Fibroblast of skin of right biceps (primary cell): ENCODE measurements at places on chromosomes 12 and 14.

- DNase-seq, result no peak
Observed at GRCh38 chr12:19312637-19313036, 126.7 kb upstream of the AEBP2 start.

GRCh38 chr14:87492561-87492960, 500.4 kb downstream of the GALC start:
- no peak for DNase-seq

DNA sequence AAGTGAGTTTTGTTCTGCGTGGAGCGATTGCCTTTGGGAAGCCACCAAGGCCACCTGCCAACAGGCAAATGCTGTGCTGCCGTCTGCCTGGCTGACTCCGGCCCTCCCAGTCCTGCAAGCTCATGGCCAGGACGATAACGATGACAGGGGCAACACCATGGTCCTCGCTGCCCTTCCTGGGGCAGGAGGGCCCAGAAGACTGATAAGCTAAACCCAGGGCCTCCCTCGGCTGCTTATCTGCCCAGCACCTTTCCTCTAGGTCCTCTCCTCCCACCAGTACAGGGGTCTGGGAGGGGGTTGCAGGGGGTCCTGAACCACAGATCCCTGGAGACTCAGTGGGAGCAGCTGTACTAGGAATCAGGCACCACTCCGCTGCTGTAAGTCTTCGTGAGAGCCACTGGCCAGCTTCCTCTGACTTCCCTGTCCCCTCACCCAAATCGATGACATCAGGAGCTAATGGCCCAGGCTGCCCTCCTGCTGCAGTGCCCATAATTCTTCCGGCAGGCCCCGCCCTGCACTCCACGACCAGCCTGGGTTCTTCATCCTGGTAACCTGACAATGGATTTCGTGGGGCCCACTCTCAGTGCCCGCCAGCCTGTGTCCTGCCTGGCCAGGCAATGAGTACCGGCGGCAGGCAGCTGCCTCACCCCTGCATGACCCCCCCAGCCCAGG, 5.1 kb downstream of the ANKRD9 start:
- DNase-seq, result no peak

- DNase-seq, result peak; percentile 30
Observed at GRCh38 chr12:130872179-130873096, 572 bp downstream of the RAN start.

GRCh38 chr12:47949441-47950341, 13.7 kb upstream of the TMEM106C start:
- DNase-seq, result peak; percentile 76

- no peak for DNase-seq
Observed at GRCh38 chr12:13275241-13276085, 78.9 kb downstream of the EMP1 start.

DNA sequence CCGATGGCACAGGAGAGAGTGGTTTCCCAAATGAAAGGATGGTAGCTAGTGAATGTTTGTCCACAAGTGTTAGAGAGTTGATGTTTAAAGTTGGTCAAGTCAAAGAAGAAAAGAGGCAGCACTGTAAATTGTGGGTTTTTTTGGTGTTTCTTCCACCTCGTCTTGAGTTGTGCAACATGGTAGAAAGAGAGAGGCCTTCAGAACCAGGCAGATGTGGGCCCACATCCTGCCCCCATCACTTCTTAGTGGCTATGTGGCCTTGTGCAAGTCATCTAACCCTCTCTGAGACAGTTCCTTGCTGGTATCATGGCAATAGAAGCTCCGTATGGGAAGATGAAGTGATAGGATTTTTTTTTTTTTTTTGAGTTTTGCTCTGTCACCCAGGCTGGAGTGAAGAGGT, 60.8 kb downstream of the NDUFA12 start:
- DNase-seq, result no peak

DNA sequence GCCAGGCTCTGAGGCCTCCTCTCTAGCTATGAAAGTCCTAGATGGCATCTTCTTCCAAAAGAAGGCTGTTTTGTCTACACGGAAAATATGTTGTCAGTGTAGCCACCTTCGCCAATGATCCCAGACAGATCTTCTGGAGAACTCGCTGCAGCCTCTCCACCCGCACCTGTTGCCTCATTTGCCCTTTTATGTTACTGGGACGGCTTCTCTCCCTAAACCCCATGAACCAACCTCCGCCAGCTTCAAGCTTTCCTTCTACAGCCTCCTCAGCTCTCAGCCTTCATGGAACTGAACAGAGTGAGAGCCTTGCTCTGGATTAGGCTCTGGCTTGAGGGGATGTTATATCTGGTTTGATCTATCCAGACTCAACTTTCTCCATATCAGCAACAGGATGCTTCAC, 10.8 kb downstream of the P2RX2 start:
- no peak for DNase-seq

GRCh38 chr14:64520699-64521098, 16.1 kb downstream of the ZBTB1 start:
- no peak for DNase-seq

DNA sequence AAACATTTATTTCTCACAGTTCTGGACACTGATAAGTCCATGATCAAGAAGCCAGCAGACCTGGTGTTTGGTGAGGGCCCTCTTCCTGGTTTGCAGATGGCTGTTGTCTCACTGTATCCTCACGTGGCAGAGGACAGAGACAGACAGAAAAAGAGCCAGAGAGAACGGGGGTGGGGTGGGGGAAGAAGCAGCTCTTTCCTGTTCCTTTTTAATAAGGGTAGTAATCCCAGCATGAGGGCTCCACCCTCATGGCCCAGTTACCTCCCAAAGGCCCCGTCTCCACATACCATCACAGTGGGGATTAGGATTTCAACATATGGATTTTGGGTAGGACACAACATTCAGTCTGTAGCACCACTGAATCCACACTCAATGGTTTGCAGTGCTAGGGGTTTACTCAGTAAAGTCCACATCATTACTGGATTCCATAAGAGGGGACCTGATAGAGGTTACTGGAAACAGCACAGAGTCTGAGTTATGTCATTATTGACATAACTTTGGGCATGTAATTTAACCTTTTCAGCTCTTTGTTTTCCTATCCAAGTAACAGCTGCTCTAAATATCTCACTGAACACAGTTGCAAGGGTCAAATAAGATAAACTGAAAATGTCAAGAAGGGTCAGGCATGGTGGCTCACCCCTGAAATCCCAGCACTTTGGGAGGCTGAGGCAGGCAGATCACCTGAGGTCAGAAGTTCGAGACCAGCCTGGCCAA, 53.2 kb downstream of the RPAP3 start:
- DNase-seq, result peak; percentile 3

GRCh38 chr12:5476356-5476755, 44.4 kb downstream of the NTF3 start:
- DNase-seq, result no peak

- no peak for DNase-seq
Observed at GRCh38 chr14:57018065-57018464, 207.8 kb upstream of the OTX2 start.

DNA sequence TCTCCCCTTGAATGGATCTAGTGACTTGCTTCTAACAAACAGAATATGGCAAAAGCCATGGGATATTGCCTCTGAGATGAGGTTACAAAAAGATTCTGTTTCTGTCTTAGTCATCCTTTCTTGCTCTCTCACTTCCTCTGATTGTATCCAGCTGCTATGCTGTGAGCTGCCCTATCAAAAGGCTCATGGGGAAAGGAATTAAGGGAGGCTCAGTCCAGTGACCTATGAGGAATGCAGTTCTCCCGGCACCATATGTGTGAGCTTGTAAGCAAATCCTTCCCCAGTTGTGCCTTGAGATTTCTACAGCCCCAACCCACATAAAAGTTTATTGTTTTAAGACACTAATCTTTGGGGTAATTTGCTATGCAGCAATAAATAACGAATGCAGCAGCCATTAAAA, 183.1 kb downstream of the KLHL28 start:
- peak; percentile 65 for DNase-seq

DNA sequence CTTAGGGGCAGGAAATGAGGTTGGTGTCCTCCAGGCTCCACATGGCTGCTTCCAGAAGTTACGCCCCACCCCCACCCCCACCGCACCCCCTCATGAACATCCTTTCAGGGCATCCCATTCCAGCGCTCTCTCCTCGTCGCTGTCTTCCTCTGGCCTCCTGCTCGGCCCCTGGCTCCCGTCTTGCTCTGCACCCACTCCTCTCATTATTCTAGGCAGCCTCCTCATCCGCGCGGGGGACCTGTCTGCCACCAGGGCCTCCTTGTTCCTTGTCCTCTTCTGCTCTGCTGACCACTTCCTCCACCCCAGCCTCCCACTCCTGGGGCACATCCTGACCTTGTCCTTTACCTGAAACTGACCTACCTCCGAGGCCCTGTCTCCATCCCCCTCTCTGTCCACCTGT, 29.8 kb upstream of the PLEKHG6 start:
- no peak for DNase-seq

GRCh38 chr14:87996291-87996592, 3.3 kb upstream of the GALC start:
- peak; percentile 11 for DNase-seq

GRCh38 chr14:66115740-66116502, 370.2 kb upstream of the CCDC196 start:
- no peak for DNase-seq

DNA sequence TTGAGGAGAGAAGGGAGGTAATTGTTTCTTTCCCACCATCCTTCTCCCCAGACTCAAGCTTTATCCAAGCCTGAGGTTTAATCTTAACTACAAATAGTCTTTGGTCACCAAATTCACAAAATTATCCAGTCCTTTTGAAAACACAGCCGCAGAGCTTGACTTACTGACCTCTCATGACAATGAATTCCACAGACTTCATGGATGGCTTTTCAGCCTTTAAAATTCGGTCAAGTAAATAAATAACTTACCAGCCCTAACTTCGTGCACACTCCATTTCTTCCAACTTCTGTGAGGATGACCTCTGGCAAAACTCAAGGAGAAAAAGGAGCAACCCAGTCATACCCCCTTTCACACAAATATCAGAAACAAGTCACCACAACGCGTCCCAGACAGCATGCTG, 137.0 kb upstream of the CDKN3 start:
- DNase-seq, result no peak

- peak; percentile 89 for DNase-seq
Observed at GRCh38 chr14:85531587-85532373, 1.8 kb downstream of the FLRT2 start.

GRCh38 chr12:82876075-82876474, 189.4 kb downstream of the TMTC2 start:
- DNase-seq, result no peak

DNA sequence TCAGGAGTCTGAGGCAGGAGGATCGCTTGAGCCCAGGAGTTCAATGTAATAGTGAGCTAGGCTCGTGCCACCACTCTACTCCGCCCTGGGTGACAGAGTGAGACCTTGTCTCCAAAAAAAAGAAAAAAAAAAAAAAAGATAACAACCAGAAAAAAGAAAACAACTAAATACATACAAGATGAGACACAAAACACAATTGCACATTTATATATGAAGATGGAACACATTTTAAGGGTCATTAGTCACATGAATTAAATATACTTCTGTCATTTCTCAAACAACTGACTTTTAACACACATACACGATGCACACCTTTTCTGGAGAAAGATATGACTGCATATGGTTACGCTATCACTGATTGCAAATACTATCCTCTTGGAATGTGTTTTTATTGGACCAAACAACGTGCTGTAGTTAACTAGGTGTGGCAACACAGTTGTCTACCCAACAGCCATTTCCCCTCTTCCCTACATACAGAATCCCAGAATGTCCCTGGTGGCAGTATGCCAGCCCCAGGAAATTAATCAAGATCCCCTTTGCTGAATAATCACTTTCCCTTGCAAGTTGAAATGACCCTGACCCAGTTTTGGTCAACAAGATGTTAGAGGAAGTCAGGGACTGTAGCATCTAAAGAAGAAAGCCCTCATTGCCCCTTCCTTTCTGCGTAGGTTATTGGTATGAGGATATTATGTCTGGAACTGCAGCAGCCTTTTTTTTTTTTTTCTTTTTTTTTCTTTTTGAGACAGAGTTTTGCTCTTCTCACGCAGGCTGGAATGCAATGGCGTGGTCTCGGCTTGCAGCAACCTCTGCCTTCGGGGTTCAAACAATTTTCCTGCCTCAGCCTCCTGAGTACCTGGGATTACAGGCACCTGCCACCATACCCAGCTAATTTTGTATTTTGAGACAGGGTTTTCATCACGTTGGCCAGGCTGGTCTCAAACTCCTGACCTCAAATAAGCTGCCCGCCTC, 5.6 kb upstream of the MYL6B start:
- no peak for DNase-seq

DNA sequence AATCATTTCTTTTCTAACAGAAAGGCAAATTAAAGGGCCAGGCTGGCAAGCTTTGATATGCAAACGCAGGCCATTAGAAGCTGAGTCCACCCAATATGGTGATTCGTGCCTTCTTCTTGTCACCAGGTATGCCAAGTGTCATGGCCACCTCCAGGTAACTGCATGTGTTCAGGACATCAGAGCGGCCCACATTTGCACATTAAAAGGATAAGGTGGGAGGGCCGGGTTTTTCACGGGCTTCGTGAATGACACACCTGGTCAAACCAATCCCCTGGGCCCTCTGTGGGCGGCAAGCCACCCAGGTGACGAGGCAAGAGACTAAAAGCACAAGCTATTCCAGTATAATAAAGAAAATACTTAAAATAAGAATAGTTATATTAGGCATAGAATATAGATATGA, 75.9 kb upstream of the TSPAN11 start:
- DNase-seq, result no peak

DNA sequence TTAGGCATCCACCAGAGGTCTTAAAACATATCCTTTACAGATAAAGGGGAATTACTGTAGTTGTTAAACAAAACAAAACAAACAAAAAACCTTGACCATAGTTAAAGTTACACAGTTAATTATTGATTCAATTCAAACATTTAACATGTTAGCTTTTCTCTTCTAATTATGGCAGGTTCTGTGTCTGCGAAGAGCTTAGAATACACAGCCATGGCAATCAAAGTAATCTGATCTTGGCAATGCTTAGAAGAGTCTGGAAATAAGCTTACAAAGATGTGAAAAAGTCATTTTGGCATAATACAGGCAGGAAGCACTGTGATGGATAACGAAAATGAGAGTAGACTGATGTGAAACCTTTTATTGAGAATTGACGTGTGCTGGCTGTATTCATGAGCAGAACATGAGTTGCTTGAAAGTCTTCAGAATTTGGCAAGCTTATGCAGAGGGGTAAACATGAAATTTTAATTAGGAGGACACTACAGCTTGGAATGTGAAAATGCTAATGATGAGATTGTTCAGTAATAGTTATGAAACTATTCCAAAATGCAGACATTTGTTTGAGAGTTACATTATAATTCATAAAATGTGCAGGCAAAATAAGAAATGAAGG, 629.6 kb downstream of the FSCB start:
- DNase-seq, result no peak

GRCh38 chr12:83143950-83144349, 457.2 kb downstream of the TMTC2 start:
- no peak for DNase-seq

- no peak for DNase-seq
Observed at GRCh38 chr12:53961025-53961761, 6.5 kb downstream of the HOXC12 start.
